ENCODE measurements at places on chromosomes 12 and 14.

- DNase-seq, result no peak
Measured at GRCh38 chr12:92334552-92334951, 188.9 kb upstream of the BTG1 start.

DNA sequence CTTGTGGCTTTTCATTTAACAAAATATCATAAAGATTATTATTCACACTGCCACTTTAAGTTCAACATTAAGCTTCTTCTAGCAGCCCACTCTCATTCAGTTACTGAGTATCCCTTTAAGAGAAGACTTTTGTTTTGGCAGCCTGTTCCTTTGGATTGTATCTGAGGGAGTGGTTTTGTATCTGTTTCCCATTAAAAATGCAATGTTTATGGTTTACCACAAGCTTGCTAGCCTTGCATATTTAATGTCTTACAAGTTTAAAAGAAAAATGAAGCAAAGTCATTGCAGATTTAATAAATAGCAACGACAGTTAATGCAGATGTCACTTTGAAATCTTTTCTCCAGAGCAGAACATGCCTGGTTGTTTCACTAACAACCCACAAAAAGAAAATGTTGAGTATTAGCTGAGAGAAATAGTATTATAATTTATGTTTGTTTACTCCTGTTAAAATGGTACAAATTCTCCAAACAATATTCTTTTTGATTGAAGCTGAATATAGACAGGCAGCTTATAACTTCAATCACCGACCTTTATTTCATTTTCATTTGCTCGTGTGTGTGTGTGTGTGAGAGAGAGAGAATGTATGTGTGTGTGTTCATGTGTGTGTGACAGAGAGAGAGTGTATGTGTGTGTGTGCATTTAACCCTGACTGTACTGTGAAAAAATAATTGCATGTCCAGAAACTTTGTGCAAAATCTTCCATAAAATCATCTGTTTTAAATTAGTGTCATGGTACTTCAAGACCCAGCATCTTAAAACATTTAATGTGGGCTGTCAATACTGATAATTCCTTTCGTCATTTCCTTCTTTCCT is 1.8 kb downstream of the DCN start:
- DNase-seq, result no peak

DNA sequence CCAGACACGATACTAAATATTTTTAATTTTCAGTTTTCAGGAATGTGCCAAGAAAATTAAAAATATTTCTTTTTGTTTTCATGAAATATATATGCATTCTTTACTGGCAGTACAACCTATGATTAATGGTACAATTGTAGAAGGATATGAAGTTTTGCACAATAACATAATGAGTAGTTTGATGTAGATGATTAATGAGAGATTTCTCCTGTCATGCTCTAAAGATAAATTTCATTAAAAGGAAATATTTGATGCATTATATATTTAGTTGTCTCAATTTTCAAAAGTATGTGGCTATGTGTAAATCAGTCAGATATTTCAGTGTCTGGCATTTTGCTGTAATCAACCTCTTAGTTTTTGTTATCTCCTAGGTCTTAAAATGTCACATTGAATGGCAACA is 940.2 kb upstream of the MDGA2 start:
- no peak for DNase-seq

- DNase-seq, result no peak
Measured at GRCh38 chr14:76848879-76849278, 22.7 kb downstream of the LRRC74A start.

GRCh38 chr14:88352698-88353097 is 29.6 kb upstream of the KCNK10 start:
- no peak for DNase-seq

DNA sequence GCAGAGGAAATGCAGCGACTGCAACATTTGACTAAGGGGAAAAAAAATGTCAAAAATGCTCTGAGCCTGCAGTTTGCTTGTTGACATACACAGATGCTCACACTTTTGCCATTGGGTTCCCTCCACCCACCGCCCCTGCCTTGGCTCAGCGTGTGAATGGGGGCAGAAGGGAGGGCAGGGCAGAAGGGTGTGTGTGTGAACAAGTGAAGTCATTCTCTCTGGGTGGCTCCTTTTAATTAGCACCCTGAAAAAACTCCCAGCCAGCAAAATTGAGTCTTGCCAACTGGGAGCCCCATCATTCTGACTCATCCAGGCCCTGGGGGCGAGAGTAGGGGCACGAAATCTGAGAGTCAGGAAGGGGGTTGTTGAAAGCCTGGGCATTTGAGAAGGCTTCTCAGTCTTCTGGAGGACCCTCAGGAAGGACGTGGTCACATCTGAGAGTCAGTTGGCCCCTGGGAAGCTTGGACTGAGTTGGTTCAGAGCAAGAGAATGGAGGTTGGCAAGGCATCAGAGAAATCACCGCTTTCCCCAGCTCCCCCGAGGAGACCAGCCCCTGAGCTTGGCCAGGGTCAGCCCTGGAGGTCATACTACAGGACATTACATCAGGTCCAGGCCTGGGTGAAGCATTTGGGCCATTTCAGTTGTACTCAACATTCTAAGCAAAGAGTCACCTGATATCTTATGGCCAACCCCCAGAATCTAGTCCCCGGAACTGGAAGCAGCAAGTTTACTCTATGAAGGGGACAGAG is 22.7 kb upstream of the KRT78 start:
- no peak for DNase-seq
